ENCODE measurements at places on chromosomes 16 and 17.

- no peak for DNase-seq
Measured at GRCh38 chr17:17725011-17725751, 43.9 kb downstream of the RAI1 start.

DNA sequence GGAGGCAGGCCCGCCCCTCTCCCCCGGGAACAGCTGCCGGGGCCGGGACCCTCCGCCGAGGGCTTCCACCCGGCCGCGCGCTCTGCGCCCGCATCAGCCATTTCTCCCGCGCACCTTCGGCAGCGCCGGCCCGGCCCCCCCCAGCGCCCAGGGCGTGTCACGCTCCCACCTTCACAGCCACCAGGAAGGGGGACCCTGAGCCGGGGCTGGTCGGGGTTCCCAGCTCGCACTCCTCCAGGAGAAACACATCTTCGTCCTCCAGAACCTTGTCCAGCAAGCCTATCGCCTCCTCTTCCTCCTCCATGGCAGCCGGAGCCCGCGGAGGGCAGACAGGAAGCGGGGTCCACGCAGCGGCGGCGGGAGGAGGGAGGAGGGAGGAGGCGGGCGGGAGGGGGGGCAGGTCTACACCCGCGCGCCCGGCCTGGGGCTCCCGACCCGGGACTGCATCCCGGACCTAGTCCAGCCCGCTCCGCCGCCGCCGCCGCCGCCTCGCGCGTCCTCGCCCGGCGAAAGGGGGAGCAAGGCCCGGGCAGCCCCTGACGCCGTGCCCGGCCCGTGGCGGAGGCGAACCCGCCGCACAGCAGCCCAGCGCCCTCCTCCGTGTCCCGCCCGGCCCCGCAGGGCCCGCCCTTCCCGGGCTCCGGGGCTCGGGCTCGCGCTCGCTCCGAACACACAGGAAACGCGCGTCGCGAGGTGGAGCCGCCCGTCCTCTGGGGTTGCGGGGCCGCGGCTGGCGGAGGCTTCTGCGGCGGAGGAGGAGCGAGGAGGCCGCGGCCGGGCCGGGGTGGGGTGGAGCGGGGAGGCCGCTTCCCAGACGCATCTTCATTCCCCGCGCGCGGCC lies 70.8 kb downstream of the ABR start:
- peak; percentile 59 for DNase-seq

DNA sequence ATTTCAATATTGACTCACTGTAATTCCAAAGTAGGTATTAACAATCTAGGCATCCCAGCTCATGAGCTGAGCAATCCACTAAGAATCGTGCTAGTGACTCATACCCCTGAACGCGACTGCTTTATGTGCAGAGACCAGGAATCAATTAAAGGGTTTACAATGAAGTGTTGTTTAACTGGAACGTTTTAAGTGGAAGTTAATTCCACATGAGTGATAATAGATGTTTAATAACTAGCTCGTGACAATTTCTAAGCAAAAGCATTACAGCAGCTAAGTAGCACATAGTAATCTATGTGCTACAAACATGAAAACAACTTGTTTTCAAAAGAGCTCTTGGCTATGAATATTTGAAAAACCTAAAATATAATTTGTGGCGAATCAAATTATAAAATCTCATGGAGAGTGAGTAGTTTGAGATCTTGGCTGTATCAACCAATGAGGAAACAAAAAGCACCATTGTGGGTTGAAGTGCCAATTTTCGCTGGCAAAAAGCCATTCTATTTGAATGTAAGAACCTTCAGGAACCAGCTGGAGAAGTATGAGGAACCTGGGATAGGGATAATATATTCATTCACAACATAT lies 9.4 kb downstream of the GJC1 start:
- DNase-seq = no peak

- no peak for DNase-seq
Measured at GRCh38 chr17:65552214-65552613, 9.2 kb downstream of the AXIN2 start.

DNA sequence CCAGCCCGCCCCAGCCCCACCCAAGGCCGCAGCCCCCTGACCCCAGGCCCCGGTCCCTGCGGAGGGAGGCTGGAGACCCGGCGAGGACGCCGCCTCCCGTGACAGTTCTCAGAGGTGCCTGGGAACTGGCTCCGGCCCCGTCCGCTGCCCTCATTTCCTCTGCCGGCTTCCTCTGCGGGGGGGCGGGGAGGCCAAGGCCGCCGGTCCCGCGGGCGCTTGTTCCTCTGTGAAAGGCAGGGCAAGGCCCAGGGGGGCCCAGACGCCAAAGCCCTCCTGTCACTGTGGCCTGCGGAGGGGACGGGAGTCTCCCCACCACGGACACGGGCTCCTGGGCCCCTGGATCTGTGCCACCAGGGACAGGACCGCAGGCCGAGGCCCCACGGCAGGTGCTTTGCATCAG lies 5.0 kb upstream of the PVALEF start:
- peak; percentile 73 for DNase-seq

DNA sequence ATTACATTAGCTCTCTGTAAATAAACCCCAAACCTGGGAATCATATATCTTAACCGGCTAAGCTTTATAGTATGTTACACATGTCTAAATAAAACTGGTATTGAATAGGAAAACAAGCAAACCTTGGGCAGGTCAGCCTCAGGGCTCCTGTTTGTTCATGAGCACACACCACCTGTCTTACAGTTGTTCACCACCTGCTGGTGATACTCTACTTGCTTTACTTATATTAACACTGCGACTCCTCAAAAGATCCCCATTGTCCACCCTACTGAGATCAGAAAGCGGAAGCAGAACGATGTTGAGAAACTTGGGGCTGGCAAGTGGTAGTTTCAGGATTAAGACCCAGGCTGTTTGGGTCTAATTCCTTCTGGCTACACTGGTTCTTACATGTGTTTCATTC lies 16.4 kb downstream of the CDH13 start:
- DNase-seq = no peak

DNA sequence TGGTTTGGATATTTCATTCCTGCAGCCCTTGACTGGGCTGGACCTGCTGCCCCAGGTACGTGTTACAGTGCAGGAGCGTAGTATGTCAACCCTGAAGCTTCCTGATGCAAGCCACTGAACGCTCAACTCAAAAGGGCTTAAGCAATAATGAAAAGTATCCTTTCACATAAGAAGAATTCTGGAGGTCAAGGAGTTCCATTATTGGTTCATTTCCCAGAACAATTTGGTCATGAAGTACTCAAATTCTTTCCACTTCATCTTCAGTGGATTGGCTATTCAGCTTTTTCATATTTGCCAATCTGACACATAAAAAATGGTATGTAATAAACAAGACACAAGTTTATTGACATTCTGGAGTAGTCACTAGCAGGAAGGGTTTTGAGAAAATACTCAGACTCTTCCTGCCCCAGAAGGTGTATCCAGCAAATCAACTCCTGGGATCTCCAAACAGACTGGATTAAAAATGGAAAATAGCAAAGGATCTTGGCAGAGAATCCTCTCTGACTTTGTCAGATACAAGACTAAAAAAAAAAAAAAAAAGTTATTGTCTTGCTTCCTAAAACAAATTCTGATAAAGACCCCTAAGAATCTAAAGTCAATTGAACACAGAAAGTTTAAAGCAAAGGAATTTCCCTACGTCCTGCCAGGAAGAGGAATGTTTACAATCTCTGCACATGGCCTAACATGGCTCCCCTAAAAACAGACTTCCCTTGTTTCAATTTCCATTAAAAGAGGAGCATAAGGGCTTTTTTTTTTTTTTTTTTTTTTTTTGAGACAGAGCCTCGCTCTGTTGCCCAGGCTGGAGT lies 37.5 kb upstream of the WSB1 start:
- no peak for DNase-seq

GRCh38 chr16:52379551-52379950 lies 167.4 kb downstream of the TOX3 start:
- DNase-seq = no peak

Measured in CD14-positive monocyte (primary cell).